ENCODE measurements at places on chromosomes 7 and 10.

- no peak for DNase-seq
Observed at GRCh38 chr10:78472551-78472890, 438.9 kb downstream of the RPS24 start.

DNA sequence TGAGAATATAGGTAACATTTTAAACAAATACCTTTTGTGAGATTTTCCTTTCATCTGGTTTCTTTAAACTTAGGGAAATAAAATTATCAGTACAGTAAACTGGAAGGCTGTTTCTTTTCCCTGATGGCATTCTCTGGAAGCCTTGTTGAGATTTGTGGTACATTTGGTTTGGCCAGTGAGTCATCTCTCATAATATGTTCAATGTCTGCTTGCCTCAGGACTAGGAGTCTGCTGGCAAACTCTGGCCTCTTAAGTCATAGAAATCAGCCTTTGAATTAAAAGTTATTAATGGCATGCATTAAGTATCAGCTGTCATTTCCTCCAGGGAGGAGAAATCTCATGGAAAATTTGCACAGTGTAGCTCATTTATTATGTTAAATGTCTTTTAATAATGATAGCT lies 316.6 kb upstream of the KIAA1217 start:
- no peak for DNase-seq

GRCh38 chr10:81873231-81873931 lies 1.6 kb upstream of the NRG3 start:
- DNase-seq: no peak

DNA sequence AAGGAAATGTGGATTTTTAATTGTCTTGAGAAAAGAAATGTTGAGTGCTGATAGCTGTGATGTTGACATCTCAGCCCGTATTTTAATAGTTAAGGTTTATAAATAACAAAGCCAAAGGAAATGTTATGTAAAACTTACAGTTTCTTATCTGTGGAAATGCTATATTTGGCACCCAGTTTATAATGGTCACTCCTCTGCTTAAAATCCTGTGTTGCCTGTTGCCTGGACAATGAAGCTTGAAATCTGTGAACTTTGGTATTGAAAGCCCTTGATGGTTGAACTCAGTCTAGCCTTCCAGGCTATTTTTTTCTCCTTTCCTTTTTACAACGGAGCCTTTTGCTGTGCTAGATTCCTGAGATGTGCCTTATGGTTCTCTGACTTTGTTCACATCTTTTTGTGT lies 46.5 kb downstream of the MCU start:
- DNase-seq: no peak

DNA sequence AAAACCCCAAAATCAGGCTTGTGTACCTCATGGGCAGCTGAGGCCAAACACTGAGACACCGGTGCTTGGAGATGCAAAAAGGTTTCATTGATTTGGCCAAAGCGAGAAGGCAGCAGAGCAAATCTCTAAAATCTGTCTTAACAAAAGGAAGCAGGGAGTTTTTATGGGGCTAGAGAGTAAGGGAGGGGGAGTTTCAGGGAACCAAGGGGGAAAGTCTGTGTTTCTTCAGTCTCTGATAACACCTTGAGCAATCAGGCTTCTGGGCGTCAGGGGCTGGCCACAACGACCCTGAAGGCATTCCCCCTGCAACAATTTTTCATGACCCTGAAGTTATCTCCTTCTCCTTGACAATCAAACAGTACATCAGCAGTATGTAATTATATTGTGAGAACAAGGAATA lies 2.7 kb upstream of the ZNF786 start:
- DNase-seq: no peak

GRCh38 chr10:127374901-127375300 lies 174.2 kb upstream of the NPS start:
- DNase-seq: no peak

DNA sequence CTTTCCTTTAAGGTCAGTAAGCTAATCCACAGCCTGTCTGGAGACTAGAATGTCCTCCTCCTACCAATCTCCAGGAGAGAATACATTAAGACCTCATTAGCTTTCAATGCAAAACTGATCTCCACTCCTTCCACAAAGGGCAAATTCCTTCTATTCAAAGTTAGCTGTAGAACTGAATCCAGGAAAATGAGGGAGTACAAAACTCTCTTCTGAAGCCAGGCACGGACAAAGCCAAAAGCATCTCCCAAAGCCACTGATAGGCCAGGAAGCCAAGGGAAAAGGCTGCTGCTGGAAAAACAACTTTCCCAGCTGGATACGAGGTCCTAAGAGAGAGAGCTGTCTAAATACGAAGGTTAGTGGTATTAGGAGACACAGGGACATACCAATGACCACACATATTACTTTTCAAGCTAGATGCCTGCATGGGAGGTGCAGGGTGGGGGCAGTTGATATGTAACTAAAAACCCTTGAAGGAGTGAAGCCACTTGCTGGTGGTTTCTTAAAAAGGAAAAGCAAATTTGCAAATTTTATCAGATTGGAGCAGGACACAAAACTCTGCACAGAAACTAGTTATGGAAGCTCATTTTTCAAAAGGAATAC lies 43.6 kb downstream of the MKX start:
- DNase-seq: no peak

Measured in NCI-H460 (cell line).